ENCODE measurements at places on chromosomes 2 and 18.

DNA sequence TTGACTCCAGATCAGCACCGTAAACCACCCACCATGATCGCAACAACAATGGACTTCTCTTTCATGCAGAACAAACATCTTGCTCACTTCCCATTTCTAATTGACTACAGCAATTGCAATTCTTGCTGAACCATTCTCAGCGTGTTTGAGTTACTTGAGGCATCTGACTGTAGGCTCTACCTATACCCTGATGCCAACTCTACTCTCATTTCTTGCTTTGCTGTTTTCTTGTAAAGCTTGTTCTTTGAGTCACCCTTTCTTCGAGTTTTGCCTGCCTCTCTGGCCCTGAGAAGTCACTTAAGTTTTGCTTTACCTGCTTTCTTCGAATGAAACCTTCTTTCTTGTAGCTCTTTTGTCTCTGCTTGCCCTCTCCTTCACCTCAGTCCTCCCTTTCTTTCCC lies 160.5 kb upstream of the RND3 start:
- no peak for DNase-seq

DNA sequence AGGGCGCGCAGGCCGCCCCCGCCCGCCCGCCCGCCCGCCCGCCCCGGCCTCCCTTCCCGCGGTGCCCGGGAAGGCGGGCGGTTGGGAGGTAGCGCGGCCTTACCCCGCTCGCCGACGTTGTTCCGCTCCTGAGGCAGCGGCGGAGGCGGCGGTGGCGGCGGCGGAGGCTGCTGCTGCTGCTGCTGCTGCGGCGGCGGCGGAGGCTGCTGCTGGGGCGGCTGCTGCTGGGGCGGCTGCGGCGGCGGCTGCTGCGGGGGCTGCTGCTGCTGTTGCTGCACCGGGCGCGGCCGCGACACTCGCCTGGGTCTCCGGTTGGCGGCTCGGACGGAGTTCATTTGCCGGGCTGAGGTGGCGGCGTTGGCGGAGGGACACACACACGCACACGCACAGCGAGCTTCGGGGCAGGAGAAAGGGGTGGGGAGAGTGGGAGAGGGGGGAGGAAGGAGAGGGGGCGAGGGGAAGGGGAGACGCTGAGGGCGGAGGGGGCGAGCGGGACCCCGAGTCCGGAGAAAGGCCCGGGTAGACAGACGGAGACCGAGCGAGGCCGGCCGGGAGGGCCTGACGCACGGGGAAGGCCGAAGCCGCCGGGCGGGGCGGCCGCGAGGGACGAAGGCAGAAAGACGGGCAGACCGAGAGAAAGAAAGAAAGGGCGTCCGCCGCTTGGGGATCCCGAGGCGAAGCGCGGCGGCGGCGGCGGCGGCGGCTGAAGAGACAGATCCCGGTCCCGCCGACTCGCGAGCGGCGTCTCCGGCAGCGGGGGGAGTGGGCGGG lies 727 bp downstream of the FBXO11 start:
- DNase-seq, result peak; percentile 35

- DNase-seq, result no peak
Observed at GRCh38 chr18:23986600-23987359, 27.8 kb upstream of the TTC39C start.

DNA sequence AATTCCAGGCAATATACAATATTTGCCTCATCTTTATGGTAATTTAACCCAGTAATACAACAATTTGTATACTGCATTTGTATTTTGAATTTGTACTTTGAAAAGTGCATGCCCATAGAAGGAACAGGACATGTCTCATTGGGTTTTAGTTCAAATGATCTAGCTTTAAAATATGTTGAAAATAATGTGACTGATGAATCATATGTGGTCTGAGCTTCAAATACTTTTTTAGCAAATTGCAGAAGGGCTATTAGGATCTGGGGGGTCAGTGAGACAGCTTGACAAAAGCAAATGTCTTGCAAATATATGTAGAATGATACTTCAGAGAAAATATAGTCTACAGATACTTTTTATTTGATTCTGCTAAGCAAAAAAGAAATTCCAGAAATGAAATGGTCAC lies 248.9 kb downstream of the DCC start:
- DNase-seq, result no peak

DNA sequence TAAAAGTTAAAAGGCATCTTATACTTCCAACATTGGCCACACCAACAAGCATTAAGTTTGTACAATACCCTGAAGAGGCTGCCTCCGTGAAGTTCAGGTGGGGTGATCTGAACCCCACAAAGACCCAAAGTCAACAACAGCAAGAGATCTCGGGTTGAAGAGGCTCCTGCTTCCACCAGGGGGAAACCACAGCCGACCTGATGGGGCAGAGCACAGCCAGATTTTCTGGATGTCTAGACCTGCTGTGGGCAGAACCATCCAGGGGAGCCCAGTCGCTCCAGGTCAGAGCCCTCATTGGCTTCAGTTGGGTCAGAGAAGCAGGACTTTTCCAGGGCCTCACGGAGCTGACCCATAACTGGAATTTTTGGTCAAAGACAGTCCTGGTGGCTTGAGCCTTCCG lies 66.5 kb upstream of the ACKR3 start:
- no peak for DNase-seq

- no peak for DNase-seq
Observed at GRCh38 chr18:22613788-22614187, 196.1 kb upstream of the CTAGE1 start.

GRCh38 chr2:170106102-170106840 lies 71.7 kb upstream of the MYO3B start:
- no peak for DNase-seq

DNA sequence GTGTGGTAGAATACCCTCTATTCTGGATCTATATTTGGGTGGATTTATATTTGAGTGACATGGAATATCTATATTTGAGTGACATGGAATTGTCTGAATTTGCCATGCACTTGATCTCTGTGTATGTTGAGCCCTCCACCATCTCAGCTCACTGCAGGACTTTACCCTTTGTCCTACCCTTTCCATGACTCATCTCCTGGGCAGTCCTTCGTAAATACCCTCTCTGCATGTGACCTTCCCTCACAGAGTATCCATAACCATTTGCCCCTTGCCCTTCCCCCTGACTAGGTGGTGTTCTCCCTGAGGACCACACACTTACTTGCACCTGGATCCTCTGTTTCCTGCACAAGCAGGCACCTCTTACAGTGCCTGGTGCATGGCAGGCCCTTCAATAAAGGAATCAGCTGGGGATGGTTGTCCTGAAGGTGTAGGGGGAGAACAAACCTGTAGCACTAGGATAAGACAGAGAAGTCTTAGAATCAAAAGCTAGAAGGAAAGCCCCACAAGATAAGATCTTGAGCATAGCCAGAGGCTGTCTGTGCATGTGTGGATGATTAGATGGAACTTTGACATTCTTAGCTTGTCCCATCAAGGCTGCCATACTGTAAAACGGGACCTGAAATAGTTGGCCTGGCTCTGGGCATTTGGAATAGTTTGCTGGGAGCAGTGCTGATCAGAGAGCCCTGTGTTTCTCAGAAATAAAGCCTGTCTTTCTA lies 230.4 kb downstream of the FHOD3 start:
- no peak for DNase-seq

DNA sequence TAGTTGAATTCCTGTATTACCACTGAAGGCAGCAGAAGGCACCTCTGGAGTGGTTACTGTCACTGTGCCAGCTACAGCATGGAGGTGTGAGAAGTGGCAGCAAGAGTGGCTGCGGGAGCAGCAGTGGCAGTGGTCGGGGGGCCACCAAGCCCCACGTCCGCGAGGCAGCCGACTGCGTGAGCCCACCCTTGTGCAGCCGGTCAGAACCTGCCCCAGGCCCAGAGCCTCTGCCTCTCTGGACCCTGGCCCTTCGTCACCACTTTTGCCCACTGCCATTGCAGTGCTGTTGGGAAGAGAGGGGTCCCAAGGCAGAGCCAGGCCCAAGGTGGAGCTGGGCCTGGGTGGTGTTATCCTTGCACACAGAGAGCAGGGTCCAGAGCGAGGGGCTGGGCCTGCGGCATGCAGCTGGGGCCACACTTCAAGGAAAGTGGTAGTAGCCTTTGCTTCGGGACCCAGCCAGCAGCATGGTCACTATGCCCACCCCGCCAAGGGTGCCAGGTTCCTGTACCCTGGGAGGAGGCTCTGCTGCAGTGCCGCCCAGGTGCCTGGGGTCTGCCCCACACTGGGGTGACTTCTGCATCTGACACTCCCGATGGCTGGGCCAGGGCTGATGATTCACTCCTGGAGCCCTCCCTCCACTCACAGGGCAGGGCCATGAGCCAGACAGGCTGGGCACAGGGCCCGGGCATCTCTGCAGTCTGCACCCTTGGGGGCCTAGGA lies 450.1 kb upstream of the LRATD1 start:
- DNase-seq, result no peak

- DNase-seq, result no peak
Observed at GRCh38 chr18:55547705-55548056, 40.3 kb downstream of the TCF4 start.

DNA sequence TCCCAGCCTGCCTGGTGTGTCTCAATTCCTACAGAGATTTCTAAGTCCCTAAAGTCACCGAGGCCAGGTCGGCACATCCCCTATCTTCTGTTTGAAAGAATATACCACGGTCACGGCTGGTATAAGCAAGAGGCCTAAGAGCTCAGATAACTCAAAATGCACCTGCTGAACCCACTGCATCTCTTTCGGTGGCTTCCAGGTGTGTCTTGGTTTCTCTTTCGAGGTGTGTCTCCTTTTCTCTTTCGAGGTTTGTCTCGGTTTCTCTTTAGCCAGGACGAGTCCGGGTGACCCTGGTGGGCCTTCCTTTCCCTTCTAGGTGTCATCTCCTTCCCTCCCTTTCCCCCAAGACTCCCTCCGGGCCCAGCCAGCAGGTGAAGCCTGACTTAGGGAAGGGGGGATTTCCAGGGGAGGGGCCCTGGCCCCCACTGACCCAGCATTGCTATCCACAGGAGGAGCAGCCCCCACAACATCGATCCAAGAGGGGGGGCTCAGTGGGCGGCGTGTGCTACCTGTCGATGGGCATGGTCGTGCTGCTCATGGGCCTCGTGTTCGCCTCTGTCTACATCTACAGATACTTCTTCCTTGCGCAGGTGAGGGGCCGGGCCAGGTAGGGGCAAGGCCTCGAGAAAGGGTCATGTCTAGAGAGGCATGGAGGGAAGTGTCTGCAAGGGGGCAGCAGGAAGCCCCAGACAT lies 8.4 kb downstream of the ITM2C start:
- DNase-seq, result no peak

- DNase-seq, result no peak
Observed at GRCh38 chr2:216549926-216550690, 51.5 kb downstream of the RPL37A start.

GRCh38 chr2:73870084-73870483 lies 22.7 kb upstream of the ACTG2 start:
- no peak for DNase-seq

DNA sequence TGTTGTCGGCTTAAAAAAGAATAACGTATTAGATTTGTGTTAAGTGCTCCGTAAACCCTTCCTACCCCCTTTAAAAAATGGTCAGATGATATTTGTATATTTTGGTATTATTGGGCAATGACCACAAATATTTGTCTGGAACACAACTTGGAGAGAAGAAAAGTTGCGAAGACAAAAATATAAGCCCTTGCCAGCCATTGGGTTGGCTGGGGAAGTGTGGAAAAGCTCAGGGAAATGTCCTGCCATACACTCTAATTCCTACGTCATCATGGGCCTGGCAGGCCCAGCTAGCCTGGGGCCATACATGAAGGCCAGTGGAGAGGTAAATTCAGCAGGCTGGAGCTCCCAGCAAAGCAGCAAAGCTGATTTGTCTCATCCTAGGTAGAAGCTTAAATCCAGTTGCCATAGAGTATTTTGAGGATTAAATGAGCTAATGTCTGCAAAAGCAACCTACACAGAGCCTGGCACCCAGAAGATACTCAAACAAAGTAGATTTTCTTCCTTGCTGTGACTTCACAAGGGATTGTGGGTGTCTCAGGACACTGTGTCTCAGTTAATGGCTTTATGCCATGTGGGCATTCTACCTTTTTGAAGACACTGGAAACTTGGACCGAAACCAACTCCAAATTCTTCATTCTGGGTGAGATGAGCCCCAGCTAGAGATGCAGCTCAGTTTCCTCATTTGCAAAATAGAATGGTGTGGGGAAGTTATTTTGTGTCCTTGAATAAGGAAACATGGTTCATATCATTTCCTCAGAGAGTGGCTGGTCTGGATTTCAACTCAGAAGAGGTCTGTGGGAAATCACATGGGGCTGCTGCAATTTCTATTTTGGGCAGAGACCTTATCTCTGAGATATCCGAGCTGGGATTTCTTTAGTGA lies 87.9 kb upstream of the MAP4K3 start:
- no peak for DNase-seq

DNA sequence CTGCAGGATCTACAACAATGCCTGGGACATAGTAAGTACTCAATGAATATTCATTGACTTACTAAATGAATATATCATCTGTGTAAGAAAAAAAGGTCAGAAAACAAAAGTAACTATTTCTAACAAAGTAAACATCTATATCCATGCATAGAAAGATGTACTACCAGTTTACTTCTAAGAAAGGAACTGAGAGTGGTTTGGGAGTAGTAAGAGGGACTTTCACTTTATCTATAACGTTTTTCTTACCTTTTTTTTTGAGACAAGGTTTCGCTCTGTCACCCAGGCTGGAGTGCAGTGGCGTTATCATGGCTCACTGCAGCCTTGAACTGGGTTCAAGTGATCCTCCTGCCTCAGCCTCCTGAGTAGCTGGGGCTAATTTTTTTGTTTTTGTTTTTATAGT lies 25.7 kb downstream of the DHX57 start:
- no peak for DNase-seq

DNA sequence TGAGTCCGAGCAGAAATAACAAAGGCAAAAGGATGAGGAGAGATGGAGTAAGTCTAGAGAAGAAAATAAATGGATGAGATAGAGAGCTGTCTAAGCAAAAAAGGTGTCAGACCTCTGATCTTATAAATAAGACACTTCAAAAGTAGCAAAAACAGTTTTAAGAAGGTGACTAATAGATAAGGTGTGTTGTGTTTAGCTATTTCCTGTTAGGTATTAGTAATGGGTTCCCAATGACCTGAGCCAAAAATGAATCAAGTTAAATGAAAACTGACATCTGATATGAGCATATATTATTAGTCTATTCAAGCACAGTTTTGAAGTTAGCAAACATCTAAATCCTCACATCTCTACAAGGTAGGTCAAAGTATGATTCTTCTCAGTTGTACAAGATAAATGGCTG lies 10.6 kb downstream of the SUPT7L start:
- DNase-seq, result no peak

GRCh38 chr2:160407393-160408172 lies 86.0 kb downstream of the RBMS1 start:
- peak; percentile 18 for DNase-seq

DNA sequence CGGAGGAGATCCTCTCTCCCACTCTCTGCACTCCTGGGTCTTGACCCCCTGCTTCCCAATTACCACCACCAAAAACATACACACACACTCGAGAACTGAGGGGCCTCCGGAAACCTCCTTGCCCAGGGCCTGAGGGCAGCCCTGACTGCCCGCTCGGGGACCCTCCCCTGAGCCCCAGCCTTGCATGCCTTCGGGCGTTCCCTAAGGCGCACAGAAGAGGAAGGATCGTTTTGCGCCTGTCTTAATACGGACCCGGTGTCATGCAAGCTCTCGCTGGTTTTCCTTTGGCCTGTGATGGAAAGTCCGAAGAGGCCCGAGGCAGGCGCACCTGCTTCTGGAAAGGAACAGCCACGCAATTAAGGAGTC lies 19.8 kb downstream of the POU3F3 start:
- DNase-seq, result no peak

All from stimulated activated CD8-positive, alpha-beta memory T cell treated with anti-CD3 and anti-CD28 coated beads, Interleukin-15, amount 100 ng/mL, for 24 hours (primary cell).